ACHN (cell line): ENCODE measurements at places on chromosomes 5 and 9.

DNA sequence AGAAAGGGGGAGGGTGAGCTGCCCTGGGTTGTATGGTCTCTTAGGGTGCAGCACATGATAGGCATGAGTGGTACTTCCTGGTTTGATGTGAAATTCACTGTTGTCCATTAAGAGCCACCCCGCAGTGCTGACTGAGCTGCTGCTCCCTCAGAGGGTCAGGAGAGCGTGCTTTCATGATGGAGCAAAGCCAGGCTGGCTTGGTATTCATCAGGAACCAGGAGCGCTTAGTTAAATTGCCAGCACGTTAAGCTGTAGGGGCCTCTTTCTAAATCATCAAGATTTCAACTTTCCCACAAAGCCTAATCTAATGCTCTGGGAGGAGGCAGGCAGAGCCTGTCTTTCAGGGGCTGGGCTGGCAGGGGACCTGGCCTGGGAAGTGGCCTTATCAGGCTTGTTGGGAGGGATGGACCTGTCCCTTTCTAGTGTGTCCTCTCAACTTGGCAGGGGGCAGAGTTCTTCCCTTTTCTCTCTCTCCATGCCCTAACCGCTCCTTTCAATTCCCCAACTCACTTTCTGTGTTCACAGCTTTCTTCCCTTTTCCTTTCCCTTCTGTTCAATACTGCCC, 7.9 kb downstream of the CYSTM1 start:
- DNase-seq: peak; percentile 53

- DNase-seq: no peak
Measured at GRCh38 chr9:114017741-114018715, 60.1 kb downstream of the AMBP start.

DNA sequence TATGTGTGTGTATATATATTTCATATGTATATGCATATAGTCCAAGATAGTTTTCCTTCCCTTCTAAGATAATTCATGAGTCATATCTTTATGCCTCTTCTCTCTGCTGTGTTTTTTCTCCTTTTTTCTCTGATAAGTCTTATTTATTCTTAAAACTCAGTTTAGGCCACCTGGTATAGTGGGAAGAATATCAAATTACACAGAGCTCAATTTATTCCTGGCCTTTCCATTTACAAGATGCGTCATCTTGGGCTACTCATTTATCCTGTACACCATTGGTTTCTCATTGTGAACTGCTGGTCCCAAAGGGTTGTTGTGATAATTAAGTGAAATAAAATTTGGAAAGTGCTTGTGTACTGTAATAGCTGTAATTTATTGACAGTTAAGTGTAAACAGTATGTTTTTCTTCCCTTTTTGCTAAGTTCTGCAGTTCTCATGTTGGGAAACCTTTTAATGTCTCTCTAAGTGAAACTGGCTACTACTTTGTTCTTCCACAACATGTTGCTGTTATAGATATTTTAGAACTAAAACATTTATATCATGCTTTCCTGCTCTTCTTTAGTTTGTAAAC, 19.4 kb downstream of the CCDC171 start:
- no peak for DNase-seq

DNA sequence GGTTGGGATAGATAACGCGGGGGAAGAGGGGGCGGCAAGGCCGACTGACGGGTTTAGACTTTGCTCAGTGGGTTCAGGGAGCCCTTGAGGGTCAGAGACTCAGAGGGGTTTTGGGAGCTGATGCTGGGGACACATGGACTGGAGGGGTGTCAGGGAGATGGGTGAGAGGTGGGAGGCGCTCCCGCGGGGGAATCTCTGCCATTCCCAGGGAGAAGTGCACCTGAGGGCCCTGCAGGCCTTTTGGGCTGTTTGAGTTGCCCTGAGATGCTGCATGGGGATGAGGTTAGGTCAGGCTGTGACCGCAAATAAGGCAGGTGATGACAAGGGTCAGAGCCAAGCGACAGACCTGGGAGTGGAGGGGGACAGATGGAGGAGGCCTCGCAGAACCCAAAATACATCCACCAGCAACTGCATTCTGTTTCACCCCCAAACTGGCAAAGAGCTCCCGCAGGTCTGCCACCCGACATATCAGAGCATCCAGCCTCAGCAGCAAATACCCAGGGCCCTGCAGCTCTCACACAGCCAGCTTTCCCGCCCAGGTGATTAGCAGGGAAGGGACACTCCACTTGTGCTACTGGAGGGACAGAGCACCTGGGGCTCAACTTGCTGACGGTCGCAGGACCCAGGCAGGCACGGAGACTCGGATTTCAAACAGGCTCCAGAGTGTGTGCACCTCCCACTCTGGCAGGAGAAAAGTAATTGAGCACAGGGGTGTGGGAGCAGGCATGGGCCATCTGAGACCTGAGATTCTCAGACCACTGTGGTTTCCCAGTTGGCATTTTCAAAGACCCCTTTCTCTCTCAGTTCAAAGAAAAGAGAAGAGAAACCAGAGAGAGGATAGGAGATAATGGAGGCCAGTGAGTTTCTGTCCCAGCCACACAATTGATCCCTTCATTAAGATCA, 26.4 kb downstream of the TMOD1 start:
- no peak for DNase-seq

GRCh38 chr9:36263683-36264082, 5.4 kb upstream of the GNE start:
- DNase-seq: no peak

DNA sequence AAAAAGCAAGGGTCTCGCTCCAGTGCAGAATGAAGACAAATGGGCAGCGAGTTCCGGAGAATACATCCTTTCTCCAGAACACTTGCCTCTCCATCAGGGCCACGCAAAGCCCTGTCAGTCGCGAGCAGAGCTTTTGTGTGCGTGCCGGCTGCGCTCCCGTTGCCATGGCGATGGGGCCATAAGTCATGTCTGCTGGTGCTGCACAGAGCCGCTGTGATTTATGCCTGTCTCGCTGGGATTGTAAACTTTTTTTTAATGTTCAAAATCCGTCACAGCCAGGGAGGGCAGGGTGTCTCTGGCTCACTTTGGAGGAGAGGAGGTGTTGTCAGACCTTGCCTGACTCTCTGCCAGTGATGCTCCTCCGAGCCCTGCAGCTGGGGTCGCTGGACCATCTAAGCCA, 272.7 kb downstream of the TRIM32 start:
- DNase-seq: no peak

DNA sequence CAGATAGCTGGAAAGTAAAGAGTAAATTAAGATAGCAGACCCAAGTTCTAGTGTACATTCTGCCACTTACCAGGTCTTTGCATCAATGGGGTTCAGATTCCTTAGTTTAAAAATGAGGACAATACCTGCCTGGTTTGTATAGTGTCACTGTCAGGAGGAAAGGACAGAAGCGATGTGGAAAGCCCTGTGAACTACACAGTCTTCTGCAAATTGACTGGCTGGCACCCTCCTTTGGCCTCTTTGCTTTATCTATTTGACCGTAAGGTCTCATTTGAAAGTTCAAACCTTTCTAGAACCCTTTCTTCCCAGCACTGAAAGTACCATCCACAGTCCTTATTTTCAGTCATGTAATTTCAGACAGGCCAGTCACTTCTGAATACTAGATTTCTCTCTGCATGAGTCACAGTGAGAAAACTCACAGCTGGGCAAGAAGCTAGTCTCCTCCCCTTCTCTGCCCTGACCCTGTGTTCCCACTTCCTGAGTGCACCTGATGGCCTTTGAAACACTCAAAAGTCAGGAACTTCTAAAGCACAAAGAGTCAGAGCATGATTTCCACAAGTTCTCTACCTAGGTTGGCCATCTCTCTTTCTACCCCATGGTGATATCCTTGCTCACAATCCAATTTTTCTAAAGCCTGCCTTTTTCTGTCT, 91.3 kb upstream of the RASEF start:
- peak; percentile 55 for DNase-seq

DNA sequence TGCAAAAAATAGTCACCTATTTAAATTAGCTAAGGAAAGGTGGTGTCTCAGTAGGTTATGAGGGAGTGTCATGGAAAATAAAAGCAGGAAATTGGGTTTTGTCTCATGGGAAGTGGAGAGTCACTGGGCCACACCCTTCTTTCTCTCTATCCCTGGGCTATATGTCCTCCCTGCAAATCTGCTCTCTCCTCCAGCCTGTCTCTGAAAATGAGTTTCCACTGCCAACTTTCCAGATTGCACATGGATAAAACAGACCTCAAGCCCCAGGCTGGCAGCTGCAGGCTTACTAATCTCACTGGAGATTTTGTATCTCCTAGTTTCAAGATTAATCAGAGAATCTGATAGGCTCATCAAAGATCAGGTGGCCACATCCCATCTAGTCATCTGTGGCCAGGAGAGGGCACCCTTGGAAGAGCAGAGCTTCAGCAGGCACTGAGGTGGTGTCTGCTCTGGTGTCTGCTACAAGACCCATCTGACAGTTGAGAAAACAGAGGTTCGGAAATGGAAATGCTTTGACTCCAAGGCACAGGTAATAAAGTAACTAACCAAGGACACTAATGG, 178.9 kb downstream of the MSX2 start:
- DNase-seq: no peak

DNA sequence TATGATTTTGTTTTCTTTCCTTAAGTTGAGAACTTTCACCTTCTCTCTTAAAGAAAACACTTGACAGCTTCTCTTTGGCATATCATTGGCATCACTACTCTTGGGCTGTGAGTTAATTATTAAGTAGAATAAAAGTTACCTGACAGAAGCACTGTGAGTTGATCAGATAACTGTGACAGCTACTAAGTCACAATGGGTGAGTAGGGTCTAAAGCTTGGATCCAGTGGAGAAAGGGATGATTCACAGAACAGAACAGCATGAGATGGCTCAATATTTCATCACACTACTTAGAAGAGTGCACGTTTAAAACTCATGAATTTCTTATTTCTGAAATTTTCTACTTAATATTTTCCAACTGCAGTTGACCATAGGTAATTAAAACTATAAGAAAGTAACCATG, 268.5 kb upstream of the NMUR2 start:
- DNase-seq: no peak

DNA sequence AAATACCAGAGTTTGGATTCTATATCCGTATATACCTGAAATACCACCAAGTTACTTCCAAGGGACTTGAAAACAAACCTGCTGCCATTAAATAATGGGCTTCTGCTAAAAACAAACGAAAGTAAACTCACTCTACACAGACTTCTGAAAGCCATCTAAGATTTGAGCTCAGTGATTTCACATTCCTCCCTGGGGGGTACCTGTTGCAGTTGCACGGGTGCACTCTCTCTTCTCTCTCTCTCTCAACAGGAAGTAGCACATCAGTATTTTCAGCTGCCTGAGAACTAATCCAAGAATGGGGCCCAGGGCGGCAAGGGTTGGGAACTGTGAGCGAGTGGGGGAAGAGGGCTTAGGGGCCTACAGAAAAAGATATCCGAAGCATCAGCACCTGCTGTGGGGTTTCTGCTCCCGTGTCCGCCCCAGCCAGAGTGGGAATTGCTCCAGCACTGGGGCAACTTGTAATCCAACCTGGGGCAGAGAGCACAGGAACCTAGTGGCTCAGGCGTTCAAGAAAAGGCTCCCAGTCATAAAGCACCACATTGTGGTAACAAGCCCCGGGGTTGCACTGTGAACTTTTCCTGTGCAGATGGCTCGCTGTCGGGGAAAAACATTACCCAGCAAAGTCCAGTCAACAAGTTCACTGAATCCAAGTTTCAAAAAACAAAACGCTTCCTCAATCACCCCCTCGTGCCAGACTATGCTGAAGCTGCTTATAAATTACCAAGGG, 99.8 kb downstream of the EFNA5 start:
- peak; percentile 40 for DNase-seq

- DNase-seq: no peak
Measured at GRCh38 chr9:88995200-88995577, 3.9 kb downstream of the S1PR3 start.

GRCh38 chr9:91047993-91048607, 246.5 kb downstream of the SYK start:
- DNase-seq: peak; percentile 58

DNA sequence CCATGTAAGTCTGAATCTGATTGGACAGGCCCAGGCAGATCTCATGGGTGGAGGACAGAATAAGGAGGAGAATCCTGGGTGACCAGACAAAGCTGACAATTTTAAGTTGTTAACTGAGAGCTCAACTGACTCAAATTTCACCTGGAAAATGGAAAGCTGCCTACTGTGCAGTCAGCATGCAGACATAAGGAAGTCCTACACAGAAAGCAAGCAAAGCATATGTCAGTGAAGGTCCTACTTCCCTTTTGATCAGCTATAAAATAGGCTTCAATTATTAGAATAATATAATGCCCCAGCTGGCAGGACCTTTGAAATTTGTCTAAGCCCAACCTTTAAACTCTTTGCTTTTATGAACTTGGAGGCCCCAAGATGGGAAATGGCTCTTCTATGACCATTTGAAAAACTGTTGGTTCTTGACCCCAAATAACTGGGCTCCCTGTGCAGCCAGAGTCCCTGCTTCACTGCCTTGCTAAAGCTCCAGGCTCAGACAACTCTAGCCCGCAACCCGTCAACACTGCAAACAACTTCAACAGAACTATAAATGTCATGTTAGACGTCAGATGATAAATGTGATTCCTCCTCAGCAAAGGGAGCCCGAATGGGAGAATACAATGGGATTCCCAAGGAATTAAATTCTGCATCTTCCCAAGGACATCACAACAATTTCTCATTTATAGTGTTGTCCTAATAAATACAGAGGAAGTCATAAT, 118.9 kb upstream of the ADRA1B start:
- no peak for DNase-seq

DNA sequence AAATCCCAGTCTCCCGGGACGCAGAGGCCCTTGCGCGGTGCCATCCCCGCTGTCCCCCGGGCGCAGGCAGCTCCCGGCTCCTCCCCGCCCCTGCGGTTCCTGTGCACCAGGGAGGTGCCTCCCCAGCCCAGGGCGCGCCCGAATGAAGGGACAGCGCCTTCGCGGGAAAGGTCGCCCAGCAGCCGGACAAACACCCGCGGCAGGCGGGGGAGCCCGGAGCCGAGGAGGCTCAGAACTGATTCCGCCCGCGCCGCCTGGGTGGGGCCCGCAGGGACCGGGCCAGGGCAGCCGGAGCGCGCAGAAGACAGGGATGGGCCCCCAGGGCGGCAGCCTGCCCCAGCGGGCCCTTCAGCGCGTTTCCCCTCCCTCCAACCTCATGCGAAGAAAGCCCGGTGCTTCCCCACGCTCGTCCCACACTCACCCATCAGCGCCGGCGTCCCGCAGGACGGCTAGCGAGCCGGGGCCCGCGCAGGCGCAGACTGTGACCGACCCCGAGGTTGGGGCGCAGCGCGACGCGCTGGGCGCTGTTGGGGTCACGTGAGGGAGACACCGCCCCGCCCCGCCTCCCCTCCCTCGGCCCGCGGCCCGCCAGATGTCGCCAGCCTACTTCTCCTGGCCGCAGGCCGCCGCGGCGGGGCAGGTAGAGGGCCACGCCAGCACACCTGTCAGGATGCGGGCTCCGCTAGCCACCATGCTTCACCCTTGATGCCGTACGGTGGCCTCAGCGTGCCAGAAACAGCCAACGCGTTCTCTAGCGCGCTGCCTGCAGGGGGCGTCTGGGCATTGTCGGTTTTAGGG, at the start of gene SLC25A51:
SLC25A51 (minus strand) TSS at position 481 of the 798 bp plus-strand sequence. CDS start 15,577 bp downstream, outside the sequence.
- peak; percentile 85 for DNase-seq

- DNase-seq: no peak
Measured at GRCh38 chr5:142501890-142502289, 177.1 kb upstream of the SPRY4 start.
